Muscle of leg (tissue), 16 donors: ENCODE measurements at places on chromosomes 7 and 10. TPM values are rescaled to one million over a fixed set of nuclear protein-coding genes. Genes with fewer than 3 reads are reported as not detected.

DNA sequence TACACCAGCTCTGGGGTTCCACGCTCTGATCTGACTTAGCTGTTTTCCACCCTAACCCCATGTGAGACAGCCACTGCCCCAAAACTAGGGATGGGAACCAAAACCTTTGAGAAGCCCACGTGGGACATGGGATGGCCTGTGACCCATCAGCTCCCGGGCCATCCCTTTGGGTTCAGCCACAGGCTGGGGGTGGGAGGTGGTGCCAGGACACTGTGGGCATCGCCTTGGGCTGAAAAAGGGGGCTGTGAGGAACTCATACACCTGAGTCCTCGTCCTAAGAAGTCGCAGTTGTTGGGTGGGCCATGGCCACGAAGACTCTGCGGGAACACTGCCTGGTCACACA is 379.1 kb downstream of the DNAJB6 start:
- no peak for DNase-seq

GRCh38 chr7:80542398-80542797 is 30.5 kb upstream of the GNAT3 start:
- peak; percentile 91 for DNase-seq

- no peak for DNase-seq
Measured at GRCh38 chr10:29862923-29863614, 196.3 kb downstream of the JCAD start.

- DNase-seq = no peak
Measured at GRCh38 chr10:71388583-71389310, 8.0 kb upstream of the CDH23 start.

- no peak for DNase-seq
Measured at GRCh38 chr7:103929901-103930311, 59.6 kb downstream of the RELN start.

DNA sequence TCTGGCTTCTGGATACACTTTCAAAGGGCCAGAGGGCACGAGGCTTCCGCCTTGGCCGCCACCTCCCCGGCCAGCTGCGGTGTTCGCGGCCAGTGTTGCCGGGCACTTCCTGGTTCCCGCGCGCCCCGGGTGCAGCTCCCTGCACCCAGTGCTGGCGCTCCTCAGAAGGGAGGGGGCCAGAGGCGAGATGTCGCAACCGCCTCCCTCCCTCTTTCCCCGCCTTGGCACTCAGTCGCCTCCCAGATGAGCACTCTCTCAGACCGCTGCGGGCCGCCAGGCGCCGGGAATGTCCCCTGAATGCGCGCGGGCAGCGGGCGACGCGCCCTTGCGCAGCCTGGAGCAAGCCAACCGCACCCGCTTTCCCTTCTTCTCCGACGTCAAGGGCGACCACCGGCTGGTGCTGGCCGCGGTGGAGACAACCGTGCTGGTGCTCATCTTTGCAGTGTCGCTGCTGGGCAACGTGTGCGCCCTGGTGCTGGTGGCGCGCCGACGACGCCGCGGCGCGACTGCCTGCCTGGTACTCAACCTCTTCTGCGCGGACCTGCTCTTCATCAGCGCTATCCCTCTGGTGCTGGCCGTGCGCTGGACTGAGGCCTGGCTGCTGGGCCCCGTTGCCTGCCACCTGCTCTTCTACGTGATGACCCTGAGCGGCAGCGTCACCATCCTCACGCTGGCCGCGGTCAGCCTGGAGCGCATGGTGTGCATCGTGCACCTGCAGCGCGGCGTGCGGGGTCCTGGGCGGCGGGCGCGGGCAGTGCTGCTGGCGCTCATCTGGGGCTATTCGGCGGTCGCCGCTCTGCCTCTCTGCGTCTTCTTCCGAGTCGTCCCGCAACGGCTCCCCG is at the start of gene FFAR4:
Gene FFAR4, plus strand, starts transcription at position 231 of the 842 bp plus-strand sequence. Its CDS starts 56 bp downstream, at position 287.
- DNase-seq = peak; percentile 5

Gene ZNF3
- total RNA-seq = 31.8 TPM
